T-helper 1 cell (primary cell): ENCODE measurements at places on chromosomes 11 and 22.

- DNase-seq = no peak
Measured at GRCh38 chr11:3831378-3832239, 9.2 kb downstream of the RHOG start.

DNA sequence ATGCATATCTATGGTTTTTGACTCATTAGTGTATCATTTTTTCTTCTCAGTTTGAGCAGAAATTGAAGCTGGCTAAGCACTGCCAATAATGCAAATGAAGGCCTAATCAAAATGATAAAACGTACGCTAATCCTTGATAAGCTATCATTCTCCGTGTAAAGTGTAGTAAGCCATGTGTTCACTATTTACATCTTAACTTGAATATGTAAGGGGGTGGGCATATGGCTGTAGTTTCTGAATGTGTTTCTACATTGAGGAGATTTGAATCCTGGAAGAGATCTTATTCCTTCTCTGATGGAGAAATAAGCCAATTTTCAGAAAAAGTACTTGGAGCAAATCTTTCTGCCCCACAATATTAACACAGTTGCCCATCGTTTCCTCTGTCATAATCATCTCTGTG, 351.8 kb upstream of the ANO3 start:
- DNase-seq = no peak

DNA sequence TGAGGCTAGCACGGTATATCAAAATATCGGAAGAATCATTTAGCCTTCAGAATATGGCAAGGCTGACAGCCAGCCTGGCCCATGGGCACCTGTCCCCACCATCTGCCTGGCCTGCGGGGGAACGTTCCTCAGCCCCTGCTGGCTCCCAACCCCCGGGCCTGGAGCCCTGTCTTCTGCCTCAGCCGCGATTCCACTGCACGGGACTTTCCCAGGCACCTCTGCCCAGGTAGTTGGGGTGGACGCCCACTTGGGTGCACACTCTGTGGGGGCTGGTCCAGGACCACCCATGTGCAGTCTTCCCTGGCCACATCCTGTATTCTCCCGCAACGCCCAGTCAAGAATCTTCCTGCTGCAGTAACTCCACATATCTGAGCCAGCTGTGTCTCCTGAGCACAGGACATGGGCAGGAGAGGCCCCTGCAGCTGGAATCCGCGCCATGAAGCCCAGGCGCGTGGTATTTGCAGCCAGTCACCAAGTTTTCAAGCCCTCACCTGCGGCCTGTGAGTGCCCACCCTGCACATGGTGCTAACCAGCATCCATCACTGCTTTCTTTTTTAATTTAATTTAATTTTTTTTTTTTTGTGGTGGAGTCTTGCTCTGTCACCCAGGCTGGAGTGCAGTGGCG, 77.9 kb downstream of the KCNQ1 start:
- DNase-seq = no peak

DNA sequence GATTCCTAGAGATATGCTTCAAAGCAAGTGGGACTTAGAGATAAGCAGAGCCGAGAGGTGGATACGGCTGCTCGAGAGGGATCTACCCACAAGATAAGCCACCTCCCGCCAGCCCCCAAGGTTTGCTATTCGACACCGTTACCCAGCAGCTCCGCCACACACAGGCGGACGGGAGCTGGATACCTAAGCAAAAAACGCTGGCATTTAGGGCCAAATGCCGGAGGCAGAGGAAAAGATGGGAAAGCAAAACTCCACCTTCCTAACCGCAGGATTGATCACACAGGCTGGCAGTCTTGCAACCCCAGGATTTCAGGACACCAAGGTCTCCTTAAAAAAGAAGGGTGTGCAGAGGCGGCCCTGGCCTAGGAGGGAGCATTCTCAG, 709 bp downstream of the FTH1 start:
- no peak for DNase-seq

DNA sequence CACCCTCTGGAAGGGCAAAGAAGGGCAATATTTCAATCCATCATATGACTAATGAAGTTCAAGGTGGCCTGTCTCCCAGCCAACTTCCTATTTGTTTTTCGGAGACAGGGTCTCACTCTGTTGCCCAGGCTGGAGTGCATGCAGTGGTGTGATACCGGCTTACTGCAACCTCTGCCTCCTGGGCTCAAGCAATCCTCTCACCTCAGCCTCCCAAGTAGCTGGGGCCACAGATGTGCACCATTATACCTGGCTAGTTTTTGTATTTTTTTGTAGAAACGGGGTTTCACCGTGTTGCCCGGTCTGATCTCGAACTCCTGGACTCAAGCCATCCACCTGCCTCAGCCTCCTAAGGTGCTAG, 13.4 kb downstream of the ABTB2 start:
- DNase-seq = no peak
